ENCODE measurements at places on chromosomes 7 and 10. TPM values are rescaled to one million over a fixed set of nuclear protein-coding genes. Genes with fewer than 3 reads are reported as not detected.

DNA sequence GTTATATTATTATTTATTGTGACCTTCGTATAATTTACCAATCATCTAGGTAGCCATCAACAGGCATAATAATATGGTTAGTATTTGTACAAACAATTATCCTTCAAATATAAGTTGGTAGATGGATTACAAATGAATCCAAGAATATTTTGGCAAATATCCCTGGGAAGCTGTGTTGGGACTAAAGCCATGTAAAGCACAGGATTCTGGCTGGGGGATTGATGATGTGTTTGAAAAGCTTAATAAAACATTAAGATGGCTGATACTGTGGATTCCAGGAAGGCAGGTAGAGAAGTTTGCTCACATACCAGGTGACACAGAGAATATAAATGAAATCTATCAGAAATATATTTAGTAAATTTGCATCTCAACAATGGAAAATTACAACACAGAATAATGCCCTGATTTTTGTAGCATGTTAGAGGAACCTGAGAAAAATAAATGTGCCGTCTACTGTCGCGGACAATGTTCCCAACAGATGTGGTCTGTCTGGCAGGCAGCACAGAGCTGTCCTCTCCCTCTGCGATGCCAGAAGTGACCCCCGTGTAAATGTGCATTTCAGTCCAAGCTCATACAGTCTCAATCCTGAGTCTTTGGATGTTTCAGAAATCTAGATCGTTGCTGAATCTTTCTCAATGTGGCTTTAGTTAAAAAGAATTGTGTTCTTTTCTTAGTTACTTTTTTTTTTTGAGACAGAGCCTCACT lies 125.0 kb downstream of the TEX36 start:
- DNase-seq, result no peak

- no peak for DNase-seq
Observed at GRCh38 chr10:67976292-67977245, 92.1 kb downstream of the SIRT1 start.

ITPRID1 gene
- not detected for polyA plus RNA-seq

TMEM26 gene
- 6.9 TPM for polyA plus RNA-seq

SLC16A9 gene
- 43.8 TPM for polyA plus RNA-seq
